A375 (cell line): ENCODE measurements at places on chromosomes 7 and 10. TPM values are rescaled to one million over a fixed set of nuclear protein-coding genes. Genes with fewer than 3 reads are reported as not detected.

DYDC2 gene
- not detected in 2 replicates for total RNA-seq

SNCG gene
- 8.7 and 10.8 TPM in 2 replicates for total RNA-seq

MRLN gene
- not detected in 2 replicates for total RNA-seq

C10orf67 gene
- not detected in 2 replicates for total RNA-seq

UCMA gene
- not detected in 2 replicates for total RNA-seq
